ENCODE measurements at places on chromosomes 12 and 14.
A peak's percentile ranks its signal among the peaks of the same experiment; 100 is the strongest.

- DNase-seq = peak; percentile 61
Measured at GRCh38 chr12:32034045-32034444, 72.6 kb upstream of the BICD1 start.

- DNase-seq = no peak
Measured at GRCh38 chr12:82783435-82783834, 96.7 kb downstream of the TMTC2 start.

DNA sequence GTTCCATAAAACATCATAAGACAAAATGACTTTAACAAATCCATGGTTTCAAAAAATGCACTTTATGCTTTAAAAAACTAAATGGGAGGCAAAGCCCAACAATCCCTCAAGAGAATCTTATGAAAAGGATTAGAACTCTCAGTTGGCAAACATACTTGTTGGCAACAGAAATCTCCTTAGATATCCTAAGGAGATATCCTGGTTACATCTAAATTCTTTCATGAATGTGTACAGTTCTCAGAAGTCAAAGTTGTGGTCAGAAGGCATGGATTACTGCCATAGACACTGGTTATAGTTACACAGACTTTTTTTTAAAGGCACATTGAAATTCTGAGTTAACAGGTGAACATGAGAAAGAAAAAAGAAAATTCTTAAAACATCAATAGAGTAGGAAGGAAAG, 17.5 kb upstream of the ISM2 start:
- no peak for DNase-seq

DNA sequence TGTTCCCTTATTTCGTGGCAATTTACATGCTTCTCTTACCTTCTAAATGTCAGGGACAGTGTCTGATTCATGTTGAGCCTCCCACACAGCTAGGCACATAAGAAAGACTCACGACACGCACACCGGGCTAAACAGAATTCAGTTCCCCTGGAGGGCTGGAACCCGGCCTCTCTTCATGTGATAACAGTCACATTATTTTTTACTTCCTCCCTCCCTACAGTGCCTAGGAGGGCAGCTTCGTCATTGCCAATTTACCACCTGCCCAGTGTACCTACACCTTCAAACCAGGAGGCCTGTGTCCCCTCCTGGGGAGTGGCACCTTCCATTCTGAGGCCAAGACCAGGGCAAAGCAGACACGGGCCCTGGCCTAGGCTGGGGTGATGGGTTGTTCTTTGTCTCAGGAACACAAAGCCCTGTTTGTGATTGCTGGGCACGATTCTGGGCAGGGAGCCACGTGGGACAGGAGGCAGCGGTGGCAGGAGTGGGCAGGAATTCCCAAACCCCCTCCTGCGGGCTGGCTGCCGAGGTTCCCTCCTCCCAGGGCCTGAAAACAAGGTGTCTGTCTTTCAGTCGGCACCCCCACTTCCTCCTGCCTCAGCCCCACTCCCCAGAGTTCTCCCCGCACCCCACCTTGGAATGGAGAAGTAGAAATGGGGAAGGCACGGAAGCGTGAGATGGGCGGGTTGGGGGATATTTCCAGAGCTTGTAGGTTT, 6.8 kb upstream of the RASAL1 start:
- no peak for DNase-seq

DNA sequence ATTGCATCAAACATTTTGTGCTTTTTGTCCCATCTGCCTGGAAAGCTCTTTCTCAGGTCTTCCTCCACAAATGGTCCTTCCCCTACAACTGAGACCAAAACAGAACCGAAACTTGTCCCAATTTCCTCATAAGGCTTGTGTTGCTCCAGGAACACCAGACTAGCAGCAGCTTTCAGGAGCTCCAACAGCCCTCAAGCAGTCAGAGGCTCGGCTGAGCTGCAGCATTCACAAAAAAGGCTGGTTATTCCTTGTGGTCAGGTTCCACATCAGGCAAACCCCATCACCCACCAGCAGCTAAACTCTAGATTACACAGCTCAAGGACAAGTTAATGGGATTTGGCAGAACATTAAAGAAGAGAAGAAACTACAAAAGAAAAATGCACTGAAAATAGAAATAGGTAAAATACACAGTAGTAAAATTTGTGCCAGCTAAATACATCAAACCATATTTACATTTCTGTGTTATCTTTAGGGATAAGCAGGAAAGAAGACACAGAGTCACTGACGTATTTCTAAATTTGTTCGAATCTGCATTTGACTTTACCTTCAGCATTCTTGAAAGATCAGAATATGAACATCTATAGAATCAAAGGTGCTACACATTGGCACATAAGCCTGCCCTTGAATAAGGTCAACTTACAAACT, 141.2 kb downstream of the STXBP6 start:
- no peak for DNase-seq

GRCh38 chr12:66131067-66131688, 628 bp upstream of the LLPH start:
- no peak for DNase-seq

GRCh38 chr12:88399811-88400210, 180.5 kb downstream of the KITLG start:
- no peak for DNase-seq

DNA sequence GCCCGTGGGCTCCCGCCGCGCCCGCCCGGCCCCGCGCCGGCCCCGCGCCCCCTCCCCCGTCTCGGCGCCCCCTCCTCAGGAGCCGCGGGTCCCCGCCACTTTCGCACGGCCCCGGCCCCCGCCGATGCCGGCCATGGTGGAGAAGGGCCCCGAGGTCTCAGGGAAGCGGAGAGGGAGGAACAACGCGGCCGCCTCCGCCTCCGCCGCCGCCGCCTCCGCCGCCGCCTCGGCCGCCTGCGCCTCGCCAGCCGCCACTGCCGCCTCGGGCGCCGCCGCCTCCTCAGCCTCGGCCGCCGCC, 263 bp downstream of the RCOR1 start:
- no peak for DNase-seq

DNA sequence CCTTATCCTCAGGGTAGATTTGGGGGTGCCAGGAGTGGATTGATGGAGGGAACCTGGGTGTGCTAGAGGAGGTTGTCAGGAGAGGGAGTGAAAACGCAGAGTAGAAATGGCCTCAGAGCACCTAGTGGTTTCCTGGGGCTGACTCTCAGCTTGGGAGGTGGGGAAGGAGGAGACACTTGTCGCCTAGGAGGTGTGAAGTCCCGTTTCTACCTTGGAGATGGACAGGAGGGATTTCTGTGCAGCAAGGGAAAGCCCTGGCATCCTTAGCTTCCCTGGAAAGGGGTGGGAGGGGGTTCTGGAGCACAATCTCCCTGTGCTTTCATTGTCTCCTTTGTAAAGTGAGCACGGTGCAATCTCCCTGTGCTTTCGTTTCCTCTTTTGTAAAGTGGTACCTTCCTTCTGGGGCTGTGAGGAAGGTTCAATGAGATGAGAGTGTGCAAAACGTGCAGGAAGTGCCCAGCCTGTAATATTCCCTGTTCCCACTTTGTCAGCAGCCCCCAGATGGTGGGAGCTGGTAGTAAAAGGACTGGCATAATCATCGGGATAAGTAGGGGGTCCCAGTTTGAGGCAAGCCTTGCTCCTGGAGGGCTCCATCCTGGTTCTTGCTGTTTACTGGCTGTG, 1.6 kb downstream of the OAS3 start:
- DNase-seq = no peak

- DNase-seq = no peak
Measured at GRCh38 chr14:68616221-68616902, 176.5 kb downstream of the ZFP36L1 start.

- no peak for DNase-seq
Measured at GRCh38 chr14:90198541-90199060, 57.8 kb upstream of the PSMC1 start.

DNA sequence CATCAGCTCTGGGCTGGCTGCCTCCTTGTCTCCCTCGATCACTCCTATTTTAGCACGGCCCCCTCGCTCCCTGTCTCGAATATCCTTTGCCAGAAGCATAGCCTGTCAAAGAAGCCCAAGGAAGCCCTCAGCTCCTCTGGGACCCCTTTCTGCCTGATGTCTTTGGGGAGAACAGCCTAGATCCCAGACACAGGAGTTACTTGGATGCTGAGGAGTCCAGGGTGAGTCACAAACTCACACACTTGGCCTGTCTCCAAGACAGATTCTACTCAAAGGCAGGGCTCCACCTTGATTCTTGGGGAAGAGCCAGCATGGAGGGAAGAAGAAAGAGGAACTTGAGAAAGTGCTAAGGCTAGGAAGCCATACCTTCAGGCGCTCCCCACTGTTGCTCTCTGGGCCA, 8.1 kb downstream of the AVIL start:
- no peak for DNase-seq

DNA sequence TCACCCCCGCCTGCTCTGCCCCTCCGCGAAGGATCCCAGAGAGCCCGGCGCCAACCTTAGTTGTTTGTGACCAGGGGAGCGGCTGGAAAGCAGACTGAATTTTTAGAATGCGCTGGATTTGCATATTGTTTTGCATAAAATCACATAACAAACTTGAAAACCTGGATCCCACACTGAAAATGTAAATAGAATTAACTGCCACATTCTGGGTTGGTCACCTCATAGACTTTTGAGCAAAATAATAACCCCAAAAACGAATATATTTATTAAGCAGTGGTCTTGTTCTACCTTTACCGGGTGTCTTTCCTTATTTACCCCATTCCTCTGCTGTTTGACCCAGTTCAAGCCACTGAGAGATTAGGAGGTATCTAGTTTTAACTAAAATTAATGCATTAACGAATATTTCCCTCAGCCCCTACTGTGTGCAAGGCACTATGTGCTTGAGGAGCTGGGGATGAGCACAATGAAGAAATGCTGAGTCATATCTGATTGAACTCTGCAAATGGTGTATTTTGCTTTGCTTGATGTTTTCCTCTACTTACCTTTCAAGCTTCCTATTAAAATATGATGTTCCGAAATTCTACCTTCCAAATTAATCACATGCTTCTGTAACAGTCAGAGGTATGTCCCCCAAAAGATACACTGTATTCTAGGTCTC, 438 bp upstream of the EGLN3 start:
- no peak for DNase-seq

All from ELF-1 (cell line).